ENCODE measurements at places on chromosomes 16 and 17.

GRCh38 chr17:63488851-63489250, 12.0 kb downstream of the ACE start:
- DNase-seq: no peak

DNA sequence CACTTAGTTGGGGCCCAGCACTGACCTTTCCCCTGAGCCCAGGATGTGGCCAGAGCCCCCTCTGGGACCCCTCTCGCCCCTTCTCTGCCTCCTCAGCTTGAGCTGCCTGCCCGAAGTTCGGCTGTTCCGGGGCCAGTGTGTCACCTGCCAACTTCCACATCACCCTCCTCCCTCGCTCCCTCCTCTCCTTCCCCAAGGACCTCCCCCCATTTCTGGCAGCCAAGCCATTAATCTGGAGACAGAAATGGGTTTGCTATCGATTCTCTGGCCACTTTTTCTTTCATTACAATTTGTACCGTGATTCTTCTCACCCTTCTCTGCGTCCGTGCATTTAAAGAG, 8.8 kb upstream of the ADAM11 start:
- no peak for DNase-seq

GRCh38 chr16:27287887-27288286, 19.3 kb upstream of the NSMCE1 start:
- peak; percentile 65 for DNase-seq

GRCh38 chr16:20933589-20933988, 33.0 kb downstream of the LYRM1 start:
- DNase-seq: no peak

- DNase-seq: no peak
Measured at GRCh38 chr17:48530208-48530886, 464 bp downstream of the HOXB1 start.

DNA sequence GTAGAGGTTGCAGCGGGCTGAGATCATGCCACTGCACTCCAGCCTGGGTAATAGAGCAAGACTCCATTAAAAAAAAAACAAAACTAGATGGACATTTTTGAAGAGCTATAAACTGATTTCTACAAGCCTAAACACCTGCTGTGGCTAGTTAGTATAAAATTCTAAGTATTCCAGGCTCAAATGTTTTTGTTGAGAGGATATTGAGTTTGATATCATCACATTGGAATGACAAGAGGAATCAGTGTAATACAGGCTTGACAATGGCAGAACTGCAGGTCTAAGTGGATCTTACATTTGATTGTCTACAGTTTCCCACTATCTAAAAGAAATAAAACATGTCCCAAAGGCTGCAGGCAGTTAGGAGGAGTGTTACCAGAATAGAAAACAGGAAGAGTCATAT, 23.9 kb upstream of the DLX3 start:
- DNase-seq: no peak

DNA sequence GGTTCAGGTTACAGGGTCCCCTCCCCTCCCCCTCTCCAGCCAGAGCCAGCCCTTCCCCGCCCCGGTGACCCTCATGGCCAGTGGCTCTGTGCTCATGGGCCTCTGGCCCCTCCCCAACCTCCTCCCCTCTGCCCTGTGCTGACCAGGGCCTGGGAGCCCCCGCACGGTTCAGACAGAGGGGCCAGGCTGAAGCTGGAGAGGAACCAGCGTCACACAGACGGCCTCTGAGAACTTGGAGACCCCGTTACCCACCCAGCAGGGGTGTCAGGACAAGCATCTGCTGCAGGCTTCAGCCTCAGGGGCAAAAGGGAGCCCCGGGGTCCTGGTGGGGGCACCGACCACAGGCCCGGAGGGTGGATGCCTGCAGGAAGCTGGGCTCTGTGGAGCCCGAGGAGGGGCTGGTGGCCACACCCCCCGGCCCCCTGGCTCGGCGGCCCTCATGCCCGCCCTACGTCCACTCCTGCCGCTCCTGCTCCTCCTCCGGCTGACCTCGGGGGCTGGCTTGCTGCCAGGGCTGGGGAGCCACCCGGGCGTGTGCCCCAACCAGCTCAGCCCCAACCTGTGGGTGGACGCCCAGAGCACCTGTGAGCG, at the start of gene WFIKKN1:
Gene WFIKKN1, plus strand, starts transcription at position 171 of the 591 bp plus-strand sequence. Its CDS starts 269 bp downstream, at position 440.
- no peak for DNase-seq

DNA sequence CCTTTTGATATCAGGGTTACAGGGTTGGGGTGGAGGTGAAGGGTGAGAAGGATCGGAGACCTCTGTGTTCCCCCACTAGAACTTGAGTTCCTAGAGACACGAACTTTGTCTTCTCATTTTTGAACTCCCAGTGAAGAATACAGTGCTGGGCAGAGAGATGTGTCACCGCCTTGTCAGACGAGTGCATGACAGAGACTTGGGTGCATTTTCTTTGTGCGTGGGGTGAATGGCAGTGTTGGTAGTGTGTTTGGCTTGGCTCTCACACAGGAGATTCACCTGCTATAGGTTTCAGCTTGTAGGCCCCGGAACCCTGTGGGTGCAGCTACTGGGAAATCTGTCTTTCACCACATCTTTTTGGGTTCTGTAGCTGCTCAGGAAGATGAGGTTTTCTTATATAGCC, 40.0 kb upstream of the CCR7 start:
- DNase-seq: no peak

- no peak for DNase-seq
Measured at GRCh38 chr17:28145348-28145747, 102.9 kb downstream of the NLK start.

DNA sequence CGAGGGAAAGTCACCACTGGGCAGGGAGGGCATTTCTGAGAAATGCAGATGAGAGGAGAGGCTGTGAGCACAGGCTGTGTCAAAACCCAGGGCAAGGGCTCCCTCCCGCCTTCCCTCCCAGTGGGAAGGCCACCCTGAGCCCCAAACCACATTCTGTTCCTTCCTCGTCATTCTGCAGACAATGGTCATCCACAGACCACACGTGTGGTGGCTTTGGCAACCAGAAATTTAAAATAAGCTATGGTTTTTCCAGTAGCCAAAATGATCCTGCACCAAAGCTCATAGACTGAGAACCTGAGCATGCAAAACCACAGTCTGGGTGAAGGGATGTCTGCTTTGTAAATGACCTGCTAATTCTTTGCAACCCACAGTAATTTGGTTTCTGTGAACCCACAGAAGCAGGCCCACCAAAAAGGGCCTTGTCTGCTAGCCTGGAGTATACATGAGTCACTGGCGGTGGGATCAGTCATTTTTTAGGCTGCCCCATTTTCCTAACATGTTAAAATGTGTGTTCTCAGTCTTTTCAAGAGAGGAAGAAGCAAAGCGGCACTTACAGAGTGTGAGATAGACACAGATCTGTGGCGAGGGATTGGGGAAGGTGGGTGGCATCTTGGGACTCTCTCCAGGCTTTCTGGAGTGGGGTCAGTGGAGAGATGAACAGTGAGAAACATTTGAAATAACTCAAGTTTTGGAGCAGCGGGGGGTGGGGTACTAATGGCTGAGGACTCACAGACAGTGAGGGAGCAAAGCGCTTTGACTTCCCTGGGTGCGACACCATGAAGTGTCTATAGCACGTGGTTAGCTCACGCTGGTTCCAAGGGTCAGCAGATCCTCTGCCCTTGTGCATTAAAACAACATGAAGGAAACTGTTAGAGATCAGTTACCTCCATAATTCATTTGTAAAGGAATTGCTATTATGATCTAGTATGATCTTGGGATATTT, 20.5 kb downstream of the GRB7 start:
- peak; percentile 20 for DNase-seq

DNA sequence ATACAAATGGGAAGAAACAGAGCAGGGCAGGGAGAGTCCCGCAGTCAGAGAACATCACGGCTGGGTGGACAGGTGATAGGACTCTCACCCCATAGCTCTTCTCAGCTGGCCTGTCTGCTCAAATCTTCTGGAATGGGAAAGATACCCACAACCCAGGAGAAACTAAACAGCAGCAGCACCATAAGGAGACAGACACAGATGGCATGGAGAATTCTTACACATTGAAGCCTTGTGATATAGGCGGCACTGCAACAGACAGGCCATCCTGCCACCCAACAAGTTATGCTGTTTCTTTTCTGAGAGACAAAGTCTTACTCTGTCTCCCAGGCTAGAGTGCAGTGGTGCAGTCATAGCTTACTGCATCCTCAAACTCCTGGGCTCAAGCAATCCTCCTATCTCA, 8.6 kb upstream of the ANKRD40CL start:
- no peak for DNase-seq

- peak; percentile 92 for DNase-seq
Measured at GRCh38 chr17:78168242-78168902, at the start of gene SYNGR2. Gene SYNGR2, plus strand, starts transcription at chr17:78168581. Its CDS starts 36 bp downstream, at chr17:78168617.

GRCh38 chr16:89444151-89444723, 46.1 kb downstream of the ANKRD11 start:
- no peak for DNase-seq

DNA sequence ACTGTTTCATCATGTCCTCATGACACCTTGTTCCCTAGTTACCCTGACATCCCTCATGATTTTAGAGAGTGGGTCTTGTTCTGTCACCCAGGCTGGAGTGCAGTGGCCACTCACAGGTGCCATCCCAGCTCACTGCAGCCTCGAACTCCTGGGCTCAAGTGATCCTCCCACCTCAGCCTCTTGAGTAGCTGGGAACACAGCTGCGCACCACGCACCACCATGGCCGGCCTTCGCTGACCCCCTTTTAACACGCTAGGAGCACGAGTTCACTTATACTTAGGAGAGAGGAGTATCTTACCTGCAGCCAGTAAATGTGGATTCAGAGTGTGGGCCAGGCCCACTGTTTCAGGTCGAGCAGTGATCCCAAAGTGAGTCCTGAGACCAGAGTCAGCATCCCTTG, 21.4 kb downstream of the NT5M start:
- DNase-seq: no peak

DNA sequence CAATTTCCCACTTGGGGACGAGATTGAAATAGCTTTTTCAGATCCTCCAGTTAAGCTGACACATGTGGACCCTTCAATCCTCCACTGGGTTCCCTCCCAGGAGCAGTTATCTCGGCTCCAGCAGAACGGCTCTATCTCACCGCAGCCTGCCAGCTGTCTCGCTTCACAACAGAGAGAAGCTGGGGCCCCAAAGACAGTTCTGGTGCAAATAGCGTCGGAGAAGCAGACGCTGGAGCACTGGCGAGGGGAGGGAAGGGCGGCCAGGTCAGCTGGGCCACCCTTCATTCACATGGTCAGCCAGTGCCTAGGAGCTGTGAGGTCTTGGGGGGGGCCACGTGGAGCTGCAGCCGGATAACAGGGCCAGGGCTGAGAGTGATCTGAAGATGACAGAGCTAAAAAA, 141.3 kb upstream of the SDK2 start:
- no peak for DNase-seq

GRCh38 chr16:62648256-62648655, 612.0 kb upstream of the CDH8 start:
- no peak for DNase-seq

- DNase-seq: no peak
Measured at GRCh38 chr16:86198206-86199118, 299.5 kb downstream of the IRF8 start.

- peak; percentile 48 for DNase-seq
Measured at GRCh38 chr17:49438436-49439278, 24.0 kb upstream of the PHB1 start.

DNA sequence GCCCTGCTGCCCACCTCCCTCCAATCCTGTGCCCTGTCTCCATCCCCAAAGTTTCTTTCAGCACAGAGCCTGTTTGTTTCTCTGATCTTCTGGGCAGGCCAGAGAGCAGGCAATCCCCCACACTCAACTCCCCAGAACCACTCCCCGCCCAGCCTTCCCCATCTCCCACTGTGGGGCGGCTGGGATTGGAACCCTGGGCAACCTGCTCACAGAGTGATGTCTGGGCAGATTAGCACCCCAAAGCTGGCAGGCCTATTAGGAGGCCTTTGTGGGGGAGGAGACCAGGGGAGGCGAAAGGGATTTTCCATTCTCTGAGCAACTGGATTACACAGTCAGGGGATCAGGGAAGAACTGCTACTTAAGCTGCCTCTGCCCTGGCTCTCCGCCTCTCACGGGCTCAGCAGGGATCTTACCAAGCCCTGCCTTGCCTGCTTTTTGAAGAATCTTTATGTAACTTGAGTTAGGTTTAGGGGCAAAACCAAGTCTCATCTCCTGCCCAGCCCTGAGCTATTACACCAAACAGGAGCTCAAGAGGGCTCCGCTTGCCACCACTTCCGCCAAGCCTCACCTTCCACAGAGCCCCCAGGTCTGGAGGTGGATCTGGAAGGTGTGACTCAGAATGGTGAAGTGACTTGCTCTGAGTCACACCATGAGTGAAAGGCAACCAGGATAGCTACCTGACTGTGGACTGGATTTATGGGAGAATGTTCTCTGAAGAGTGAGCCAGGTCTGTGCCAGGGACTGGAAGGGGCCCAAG, 16.0 kb upstream of the LHX1 start:
- no peak for DNase-seq

DNA sequence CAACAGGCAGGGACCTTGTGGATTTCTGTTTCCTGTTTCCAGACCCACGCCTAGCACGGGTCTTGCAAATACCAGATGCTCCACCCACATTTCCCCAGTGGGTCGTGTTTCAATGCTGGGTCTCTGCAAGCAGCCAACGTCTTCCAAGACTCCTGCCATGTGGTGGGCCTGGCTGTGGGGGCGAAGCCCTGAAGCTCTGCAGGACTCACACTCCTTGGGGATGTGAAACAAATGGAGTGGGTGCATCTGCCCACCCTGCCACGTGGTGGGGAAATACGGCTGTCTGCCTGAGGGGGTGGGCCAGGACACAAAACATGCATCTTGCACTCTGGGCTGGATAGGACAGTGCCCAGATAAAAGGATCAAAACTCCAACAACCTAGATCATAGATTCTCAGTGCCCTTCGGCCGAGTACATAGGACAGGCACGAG, 32.6 kb downstream of the FA2H start:
- peak; percentile 79 for DNase-seq

- no peak for DNase-seq
Measured at GRCh38 chr16:67650023-67650422, 5.1 kb downstream of the CARMIL2 start.

DNA sequence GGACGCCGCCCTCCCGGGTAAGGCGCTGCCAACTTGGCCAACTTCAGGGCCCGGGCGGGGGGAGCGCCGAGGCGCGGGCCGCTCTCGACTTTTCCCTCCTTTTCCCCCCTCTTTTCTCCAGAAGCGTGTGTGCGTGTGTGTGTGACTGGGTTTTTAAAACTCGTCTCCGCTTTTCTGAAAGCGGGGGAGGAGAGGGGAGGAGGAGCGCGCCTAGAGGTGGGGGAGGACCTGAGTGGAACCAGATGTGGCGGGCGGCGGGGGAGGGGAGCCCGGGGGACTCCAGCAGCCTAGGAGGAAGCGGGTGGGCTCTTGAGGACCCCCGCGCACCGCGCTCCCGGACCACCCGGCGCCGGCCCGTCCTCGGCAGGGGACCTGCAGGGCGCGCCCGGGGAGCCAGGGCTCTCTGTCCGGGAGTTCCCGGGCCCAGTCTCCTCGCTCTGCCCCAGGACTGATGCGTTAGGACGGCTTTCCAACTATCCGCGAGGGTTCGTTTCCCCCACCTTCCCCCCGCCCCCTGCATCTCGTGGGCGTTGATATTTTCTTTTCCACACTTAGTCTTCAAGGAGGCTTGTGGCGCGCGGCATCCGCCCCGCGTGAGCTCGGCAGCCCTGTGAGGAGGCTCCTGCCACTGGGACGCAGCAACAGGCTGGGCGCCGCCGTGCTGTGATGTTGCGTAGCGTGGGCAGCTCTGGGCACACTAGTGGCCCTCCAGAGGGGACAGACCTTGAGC, 599 bp downstream of the MRC2 start:
- peak; percentile 61 for DNase-seq

Measured in suppressor macrophage (primary cell).